Stimulated activated CD4-positive, alpha-beta T cell treated with anti-CD3 and anti-CD28 coated beads, Interleukin-12 subunit alpha, Interleukin-12 subunit beta, amount 100 ng/mL, for 48 hours (primary cell): ENCODE measurements at places on chromosomes 12 and 14.

DNA sequence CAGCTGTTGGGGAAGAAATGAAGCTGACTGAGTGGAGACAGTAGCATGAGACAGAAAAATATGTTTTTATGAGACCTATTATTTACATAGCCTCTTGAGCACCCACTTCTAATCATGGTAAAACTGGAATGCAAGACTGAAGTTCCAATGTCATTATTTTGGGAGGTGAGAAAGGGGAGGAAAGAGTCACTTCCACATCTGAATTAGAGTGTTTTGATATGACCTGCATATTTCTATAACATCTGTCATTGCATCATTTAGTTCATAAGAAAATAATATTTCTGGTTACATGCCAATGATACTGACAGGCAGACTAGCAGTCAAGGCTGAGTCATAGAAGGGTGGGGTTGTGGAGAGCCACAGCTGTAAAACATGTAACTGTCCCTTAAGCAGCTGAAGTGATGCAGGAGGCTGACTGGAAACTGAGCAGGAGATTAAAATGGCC, 26.7 kb downstream of the NTN4 start:
- DNase-seq, result no peak

GRCh38 chr12:79374545-79374944, 316.2 kb downstream of the PAWR start:
- no peak for DNase-seq

GRCh38 chr12:56362130-56363059, at the start of gene APOF:
Gene APOF (minus strand): TSS chr12:56362857. CDS start chr12:56362745, 112 bp downstream.
- no peak for DNase-seq

- DNase-seq, result no peak
These were observed 377.5 kb downstream of the ALG10 start for GRCh38 chr12:34399631-34400410.

DNA sequence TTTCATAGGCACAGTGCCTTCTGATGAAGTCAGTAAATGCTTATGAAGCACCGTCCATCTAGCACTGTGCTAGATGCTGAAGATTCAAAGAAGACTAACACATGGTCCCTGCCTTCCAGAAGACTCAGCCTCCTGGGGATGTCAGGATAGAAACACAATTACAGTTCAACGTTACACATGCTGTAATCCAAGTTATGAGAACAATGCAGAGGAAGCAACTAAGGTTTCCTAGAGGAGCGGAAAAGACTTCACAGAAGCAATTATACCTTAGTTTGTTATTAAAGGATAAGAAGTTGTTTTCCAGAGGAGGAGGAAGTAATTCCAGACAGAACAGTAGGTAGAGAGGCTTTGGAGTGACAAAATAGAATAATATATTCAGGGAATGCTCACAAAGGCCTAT, 66.9 kb upstream of the FGD4 start:
- no peak for DNase-seq
